ENCODE measurements at places on chromosomes 3 and 15.

DNA sequence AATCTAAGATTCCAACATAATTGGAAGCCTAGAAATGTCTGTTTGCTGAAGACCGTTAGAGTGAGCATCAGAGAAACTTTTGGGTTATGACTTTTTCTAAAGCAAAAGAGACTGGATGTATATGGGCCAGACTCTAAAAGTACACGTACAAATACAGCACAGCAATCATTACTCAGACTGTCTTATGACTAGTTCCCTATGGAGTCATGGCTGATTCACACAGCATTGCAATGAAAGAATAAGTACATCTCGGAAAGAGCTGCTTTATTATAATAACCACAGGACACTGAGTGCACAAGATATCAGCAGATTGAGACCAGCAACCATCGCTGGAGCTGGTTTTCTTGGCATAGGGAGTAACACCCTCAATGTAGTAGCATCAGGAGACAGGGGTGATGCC lies 618.6 kb downstream of the NLGN1 start:
- no peak for DNase-seq

DNA sequence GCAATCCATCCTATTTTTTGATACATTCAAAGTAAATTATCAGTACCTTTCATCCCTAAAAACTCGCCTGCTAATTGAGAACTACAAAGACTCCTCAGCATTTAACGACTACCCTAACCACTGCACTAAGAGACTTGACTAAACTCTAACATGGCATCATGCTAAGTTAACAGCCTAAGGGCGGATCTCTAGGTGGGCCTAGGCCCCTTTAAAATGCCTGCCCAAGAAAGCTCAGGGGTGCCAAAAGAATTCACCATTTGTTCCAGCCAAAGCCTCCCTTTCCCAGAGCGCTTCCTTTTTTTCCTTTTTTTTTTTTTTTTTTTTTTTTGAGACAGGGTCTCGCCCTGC lies 568 bp upstream of the NEK4 start:
- DNase-seq = no peak

DNA sequence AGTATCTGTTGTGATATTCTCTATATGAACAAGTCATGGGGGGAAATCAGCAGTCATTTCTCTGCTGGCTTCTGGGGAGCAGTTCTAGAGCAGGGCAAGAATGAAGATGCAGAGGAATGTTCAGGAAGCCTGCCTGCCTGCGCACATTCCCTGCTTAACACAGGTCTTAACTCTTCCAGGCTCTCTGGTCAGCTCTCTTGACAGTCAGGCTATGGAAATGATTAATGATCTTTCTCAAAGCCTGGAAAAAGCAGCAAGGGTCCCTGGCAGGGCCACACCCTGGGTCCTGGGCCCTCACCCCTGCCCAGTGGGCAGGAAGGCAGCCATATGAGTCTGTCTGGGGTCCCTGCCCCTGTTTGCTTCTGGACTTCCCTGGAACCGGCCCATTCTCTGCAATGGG lies 31.4 kb upstream of the CLK3 start:
- no peak for DNase-seq

GRCh38 chr15:52284164-52284563 lies 11.4 kb downstream of the MYO5C start:
- no peak for DNase-seq

DNA sequence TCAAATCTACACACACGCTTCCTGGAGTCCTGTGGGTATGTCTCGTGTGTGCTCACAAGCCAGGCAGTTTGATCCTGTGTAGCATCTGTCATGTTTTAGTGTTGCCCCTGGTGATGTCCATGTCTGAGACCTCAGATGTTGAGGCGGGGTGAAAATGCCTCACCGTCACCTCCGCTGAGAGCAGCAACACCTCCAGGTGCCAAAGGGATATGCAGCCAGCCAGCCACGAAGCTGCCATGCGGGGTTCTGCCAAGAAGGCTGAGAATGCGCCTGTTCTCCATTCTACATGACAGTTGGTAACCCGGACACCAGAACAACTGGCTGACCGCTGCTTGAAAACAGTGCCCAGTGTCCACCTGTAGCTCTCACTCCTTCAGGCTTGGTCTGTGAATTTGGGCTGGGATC lies 253.8 kb downstream of the TLE3 start:
- no peak for DNase-seq

DNA sequence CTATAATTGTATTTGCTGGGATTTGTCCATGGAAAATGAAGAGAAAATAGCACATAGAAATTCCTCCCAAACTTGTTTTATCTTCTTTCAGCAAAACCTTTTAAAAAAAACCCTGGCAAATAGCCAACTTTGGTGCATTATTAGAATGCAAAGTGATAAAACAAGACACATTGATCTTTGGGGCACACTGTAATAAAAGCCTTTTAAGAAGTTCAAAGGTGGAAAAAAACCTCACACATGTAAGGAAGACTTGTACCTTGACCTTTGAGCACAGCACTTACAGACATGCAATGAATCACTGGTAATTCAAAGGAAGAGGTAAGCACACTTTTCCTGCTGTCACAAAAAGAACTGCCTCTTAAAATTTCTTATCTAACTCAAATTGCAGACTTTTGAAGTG lies 8.0 kb upstream of the MORC1 start:
- no peak for DNase-seq

DNA sequence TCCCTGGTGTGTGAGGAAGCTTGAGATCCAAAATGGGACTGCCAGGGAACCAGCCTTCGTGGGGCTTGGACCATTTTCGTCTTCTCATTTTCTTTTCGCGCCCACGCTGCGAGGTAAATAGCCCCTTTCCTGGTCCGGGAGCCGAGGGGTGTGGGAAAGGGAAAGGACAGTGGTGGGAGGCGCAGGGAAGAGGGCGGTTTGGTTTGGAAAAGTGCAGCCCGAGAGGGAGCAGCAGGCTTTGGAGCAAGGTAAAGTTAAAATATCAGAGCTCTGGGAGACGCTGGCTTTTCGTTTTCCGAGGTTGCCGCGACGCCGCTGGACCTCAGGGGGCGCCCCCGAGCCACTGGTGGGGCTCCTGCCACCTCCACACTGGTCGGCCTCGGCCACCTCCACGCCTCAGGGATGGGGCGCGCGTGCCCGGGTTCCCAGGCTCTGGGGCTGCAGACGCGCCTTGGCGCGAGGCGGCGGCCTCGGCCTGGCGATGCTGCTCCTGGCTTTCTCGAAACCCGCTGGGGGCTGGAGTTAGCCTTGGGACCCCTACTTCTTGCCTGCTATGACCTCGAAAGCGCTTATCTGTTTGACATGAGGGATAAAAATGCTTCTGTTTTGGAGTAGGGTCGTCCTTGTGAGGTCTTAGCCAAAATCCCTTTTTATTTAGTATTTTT lies 3.2 kb downstream of the PTPRG start:
- peak; percentile 90 for DNase-seq

DNA sequence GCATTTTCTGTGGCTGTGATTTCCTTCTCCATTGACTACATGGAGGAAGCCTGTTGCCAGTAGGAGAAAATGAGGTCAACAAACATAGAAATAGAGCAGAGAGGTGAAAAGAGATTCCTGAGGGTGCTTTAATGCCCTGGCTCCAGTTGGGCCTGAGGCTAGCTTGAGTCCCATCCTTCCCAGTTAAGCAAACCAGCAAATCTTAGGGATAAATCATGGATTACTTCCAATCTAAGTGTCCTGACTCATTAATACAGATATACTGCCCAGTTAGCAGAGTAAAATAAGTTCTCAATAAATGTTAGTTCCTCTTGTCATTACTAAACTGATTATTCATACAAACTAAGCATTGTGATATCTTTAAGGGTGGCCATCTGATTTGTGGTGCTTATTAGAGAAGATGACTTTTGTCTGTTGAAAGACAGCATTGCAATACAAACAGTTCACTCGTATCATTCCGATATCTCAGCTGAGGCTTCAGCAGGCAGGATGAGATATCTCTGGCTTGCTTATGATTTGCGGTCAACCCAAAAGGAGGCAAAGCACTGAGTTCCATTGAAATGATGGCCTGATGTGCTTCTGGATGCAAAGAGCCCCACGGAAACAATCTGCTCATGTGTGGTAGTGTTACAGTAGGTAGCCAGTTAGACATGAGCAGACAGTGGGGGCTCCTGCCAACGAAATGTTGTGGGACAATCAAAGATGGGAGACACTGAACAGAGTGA lies 6.6 kb upstream of the STARD5 start:
- no peak for DNase-seq

- DNase-seq = no peak
These were observed 18.8 kb upstream of the CFAP161 start for GRCh38 chr15:81115054-81115939.

GRCh38 chr3:32392536-32393302 lies 1.1 kb downstream of the CMTM7 start:
- DNase-seq = no peak

DNA sequence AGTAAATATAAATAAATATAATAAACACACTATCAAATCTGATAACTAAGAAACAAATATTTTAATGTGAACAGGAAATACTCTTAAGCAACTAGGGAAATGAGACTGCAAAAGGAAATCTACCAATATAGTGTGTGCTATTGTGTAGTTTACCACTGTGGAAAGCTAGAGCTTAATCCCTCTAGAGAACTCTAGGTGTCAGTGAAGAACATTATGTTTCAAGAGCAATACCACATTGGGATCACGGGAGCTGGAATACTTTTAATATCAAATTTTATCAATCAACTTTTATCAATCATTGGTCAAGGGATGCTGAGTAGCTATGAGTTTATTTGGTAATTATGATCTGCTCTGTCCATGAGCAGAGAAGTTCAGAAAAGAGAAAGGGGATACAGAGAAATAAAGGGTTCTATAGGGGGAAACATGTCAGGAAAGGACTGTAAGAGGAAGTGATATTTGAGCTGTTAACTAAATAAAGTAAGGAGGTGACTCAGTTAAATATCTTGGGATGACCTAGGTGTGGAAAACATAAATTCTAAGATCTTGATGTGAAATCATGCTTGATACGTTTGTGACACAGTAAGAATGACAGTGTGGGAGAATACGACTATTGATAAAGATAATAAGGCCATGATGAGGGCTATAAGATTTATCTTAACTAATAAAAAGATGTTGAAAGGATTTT lies 762.2 kb upstream of the ALCAM start:
- DNase-seq = no peak

GRCh38 chr3:37127340-37127739 lies 47.0 kb downstream of the LRRFIP2 start:
- no peak for DNase-seq

DNA sequence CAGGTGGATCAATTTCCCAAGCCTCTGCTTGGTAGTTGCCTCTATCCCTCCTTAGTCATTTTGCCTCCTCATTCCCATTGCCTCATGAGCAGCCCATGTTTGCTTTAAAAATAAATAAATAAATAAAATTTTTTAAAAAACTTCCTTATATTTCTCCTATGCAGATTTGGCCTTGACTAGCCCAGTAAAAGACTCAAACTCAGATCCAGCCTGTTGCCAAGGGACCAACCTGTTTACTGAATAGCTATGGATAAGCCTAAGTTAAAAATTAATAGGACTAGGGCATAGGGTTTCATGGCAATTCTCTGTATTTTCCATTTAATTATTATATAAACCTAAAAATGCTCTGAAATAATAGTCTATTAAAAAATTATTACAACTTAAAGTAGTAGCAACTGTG lies 384.4 kb downstream of the RSL24D1 start:
- DNase-seq = no peak

DNA sequence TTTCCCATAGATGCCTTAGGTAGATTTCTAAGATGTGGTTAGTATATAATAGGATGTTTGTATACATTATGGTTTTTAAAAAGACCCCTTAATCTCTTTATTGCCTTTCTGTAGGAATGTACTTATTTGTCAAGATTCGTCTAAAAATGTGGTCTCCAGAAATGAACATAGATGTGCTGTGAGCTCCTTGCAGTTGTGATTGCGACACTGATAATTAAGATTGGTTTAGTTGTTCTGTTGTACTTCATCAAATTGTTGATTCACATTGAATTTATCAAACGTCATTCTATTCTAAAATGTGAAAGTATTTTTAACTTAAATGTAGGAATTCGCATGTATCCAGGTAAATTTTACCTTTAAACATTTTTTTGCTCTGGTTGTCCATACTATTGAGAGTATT lies 51.2 kb downstream of the CMC1 start:
- DNase-seq = no peak

DNA sequence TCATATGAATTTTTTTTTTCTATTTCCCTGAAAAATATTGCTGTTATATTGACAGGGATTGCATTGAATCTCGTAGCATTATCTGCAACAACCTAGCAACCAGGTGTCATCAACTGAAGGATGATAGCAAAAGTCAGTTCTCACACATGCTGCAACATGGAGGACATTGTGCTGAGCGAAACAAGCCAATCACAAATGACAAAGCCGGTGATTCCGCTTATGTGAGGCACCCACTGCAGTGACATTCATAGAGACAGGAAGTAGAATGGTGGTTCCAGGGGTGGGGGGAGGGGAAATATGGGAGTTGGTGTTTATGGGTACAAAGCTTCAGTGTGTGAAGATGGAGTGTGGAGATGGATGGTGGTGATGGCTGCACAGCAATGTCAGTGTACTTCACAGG lies 7.6 kb downstream of the NIPA1 start:
- no peak for DNase-seq

DNA sequence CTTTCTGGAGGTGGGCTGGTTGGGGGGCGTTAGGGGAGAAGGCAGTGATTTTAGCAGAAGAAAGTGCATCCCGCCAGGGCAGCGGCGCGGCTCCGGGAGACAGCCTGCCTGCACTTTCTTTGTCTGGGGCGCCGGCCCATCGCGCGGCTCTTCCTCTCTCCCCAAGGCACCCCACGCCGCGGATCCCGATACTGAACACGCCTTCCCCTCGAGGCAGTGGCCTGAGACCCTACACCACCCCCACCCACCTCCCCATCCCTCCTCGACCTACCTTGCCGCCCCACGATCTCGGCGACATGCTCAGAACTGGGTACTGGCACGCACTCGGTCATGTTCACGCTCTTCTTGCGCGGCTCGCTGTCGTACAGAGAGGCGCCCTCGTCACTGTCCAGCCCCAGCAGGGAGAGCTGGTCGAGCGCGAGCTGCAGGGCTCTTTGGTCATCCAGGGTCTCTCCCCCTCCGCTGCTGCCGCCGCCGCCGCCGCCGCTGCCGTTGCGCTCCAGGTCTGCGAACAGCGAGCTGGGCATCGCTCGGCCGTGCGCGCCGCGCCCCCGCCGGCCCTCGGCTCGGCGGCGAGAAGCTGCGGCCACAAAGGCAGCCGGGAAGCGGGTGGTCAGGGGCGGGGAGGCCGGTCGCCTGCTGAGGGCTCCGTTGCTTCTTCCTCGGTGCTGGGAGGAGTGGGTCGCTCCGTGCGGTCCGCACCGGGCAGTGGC lies 483 bp downstream of the MEX3B start:
- peak; percentile 81 for DNase-seq

- no peak for DNase-seq
These were observed 187.3 kb downstream of the KCNAB1 start for GRCh38 chr3:156307704-156308103.

GRCh38 chr3:168475704-168476103 lies 380.0 kb upstream of the GOLIM4 start:
- no peak for DNase-seq

GRCh38 chr3:194810076-194810475 lies 124.4 kb downstream of the FAM43A start:
- no peak for DNase-seq

DNA sequence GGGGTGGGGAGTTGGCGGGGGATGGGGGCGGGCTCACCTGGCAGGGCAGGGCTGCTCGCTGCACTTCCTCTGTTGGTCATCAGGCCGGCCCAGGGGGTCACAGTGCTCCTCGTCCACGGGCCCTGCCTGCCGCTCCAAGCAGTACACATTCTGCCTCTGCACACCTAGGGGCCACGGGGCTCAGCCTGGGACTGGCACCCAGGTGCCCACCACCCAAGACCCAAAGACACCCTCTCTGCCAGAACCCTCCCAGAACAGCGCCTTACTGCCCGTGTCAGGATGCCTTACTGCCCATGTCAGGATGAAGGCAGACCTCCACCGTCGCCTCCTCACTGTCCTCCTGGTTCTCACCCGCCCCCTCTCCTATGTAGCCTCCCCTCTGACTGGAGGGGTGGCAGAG lies 43.2 kb downstream of the ADAMTS7 start:
- DNase-seq = no peak

Measured in eye (tissue), 1 donor.